ENCODE measurements at places on chromosomes 1 and 21.

- DNase-seq = no peak
Measured at GRCh38 chr1:53131590-53131938, 10.9 kb downstream of the SLC1A7 start.

DNA sequence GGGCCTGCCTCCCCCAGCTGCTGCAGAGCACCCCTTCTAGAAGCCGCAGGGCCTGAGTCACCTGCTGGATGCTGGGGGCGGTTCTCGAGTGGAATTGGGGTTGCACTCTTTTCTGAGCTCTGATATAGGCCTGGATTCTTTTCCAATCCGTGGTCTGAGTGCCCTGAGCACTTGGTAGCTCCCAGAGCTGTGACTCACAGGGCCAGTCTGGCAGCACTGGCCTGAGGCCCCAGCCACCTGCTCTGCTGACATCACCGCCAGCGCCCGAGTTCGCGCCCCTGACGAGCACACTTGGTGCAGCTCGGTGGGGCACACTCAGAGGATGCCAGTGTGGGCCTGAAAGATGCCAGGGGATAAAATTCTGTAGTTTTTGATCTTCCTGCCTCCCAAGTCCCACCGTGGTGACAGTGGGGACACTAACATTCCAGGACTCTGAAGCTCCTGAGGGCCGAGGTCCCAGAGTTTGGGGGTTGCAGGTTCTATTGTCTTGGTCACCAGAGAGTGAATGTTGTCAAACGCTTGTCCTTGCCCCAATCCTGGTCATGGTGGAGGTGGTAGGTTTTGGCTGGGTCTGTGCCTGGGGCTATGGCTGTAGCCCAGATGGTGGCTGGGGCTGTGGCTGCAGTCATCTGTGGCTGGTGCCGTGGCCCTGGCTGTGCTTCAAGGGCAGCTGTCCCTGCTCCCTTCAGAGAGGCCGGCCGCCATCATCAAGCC lies 74.6 kb downstream of the OBSCN start:
- no peak for DNase-seq

GRCh38 chr1:221715321-221716169 lies 26.3 kb downstream of the DUSP10 start:
- DNase-seq = no peak

DNA sequence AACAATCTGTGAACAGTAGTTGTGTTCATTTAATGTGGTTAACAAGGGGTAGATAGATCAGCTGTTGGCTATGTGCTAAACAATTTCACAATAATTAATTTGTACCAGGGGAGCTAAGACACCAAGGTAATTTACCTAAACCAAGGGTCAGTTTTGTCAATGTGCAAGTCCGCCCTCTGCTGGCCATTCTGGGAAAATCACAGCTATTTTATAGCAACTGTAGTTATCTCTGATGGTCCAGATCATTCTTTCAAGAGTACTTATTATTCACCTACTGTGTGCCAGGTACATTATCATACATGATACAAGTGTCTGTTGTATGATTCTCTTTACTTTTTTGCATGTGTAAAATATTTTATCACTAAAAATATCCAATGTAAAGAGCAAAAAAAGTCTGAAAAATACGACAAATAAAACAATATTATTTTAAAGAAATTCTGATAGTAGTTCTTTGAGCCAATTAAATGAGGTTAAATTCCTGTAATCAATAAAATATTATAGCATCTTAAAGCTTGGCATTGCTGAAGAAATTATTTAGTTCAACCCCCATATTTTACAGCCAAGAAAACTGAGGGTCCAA lies 312.3 kb upstream of the FAM78B start:
- DNase-seq = peak; percentile 23

DNA sequence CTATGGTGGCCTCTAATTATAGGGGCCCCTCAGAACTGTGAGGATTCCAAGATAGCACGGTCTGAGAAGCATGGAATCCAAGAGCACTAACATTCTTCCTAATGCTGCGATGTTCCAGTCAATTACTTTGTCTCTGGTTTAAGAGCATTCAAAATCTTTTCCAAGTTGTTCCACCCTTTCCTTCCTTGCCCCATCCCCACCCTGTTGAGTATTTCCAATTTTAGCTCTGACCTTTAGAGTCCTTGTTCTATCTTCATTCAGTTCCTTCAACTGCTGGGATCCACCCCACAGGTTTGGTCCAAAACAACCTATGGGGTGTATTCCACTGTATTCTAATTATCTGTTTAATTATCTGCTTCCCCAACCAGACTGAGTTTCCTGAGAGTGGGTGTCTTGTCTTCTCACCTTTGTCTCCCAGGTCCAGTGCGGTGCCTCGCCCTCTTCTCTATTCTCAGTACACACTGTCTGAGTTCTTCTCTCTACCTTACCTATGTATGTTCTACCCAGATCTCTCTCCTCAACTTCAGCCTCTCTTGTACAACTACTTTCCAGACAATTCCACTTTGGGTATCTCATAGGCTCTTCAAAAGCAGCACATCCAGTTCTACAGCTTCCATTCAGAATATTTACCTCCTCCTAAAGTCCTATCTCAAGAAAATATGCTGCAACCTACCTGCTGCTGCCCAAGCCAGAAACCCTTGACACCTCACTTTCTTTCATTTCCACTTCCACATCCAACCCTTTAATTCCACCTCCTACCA lies 25.0 kb upstream of the BCL9 start:
- DNase-seq = no peak

DNA sequence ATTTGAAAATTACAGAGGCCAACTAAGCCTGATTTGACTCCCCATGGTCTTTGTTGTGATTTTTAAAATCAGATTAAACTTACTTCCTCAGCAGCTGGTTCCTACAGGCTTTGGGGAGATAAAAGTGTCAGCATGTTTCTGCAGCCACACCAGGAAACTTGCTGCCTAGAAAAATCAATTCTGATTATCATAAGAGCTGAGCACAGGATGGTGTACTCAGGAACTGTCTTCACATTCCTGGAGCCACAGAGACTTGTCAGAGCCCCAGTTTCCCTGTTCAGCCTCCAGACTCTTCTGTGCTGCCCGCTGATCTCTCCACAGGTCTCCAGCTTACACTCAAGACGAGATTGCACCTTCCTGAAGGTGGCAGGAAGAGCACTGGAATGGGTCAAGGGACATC lies 23.9 kb downstream of the RAB3B start:
- no peak for DNase-seq

GRCh38 chr1:152924191-152924590 lies 15.8 kb downstream of the IVL start:
- DNase-seq = no peak

GRCh38 chr1:151455966-151456365 lies 3.3 kb downstream of the POGZ start:
- DNase-seq = no peak

DNA sequence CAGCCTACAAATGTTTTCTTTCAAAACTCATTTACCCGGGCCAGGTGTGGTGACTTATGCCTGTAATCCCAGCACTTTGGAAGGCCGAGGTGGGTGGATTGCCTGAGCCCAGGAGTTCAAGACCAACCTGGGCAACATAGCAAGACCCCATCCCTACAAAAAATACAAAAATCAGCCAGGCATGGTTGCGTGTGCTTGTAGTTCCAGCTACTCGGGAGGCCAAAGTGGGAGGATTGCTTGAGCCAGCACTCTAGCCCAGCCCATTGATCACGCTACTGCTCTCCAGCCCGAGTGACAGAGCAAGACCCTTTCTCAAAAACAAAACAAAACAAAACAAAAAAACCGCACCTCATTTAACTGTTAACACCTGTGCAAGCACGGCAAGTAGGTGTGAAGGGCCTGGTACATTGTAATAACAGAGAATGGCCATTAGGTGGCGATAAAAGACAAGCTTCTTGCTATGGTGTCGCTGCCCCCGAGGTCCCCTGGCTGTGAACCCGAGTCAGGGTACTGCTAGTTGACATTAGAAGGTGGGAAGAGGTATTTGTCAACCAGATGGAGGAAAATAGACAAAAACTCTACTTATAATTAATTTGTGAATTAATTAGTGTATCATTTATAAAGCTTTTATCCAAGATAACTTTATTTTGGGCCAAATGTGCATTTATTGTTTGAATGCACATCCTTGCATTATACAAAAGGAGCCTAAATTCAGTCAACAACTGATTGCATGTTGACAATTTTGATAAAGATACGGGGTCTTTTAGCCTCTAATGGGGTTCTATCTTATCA lies 66.5 kb downstream of the SH3BGR start:
- peak; percentile 11 for DNase-seq

- peak; percentile 34 for DNase-seq
Measured at GRCh38 chr1:44405031-44405797, at the start of gene RNF220. TSS of gene RNF220 (plus strand) at chr1:44405255.

GRCh38 chr1:59605761-59606160 lies 209.0 kb upstream of the HOOK1 start:
- no peak for DNase-seq

DNA sequence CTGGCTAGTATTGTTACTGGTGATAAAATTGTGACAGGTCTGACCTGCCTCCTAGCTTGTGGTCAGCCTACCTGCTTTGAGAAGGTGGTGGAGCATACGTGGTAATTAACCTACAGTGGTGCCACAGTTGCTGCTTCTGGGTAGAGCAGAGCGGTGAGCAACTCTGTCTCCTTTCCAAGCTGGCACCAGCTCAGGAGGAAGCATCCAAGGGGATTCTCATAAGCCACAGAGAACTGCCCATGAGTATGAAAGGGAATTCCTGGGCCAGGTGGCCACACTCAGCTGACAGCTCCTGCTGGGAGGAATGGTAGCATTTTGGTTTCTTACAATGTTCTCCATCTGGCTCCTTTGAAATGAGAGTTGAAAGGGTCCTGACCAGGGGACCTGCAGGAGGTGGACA lies 39.4 kb downstream of the ATP2B4 start:
- DNase-seq = no peak

GRCh38 chr1:107009281-107009680 lies 47.2 kb upstream of the PRMT6 start:
- no peak for DNase-seq

DNA sequence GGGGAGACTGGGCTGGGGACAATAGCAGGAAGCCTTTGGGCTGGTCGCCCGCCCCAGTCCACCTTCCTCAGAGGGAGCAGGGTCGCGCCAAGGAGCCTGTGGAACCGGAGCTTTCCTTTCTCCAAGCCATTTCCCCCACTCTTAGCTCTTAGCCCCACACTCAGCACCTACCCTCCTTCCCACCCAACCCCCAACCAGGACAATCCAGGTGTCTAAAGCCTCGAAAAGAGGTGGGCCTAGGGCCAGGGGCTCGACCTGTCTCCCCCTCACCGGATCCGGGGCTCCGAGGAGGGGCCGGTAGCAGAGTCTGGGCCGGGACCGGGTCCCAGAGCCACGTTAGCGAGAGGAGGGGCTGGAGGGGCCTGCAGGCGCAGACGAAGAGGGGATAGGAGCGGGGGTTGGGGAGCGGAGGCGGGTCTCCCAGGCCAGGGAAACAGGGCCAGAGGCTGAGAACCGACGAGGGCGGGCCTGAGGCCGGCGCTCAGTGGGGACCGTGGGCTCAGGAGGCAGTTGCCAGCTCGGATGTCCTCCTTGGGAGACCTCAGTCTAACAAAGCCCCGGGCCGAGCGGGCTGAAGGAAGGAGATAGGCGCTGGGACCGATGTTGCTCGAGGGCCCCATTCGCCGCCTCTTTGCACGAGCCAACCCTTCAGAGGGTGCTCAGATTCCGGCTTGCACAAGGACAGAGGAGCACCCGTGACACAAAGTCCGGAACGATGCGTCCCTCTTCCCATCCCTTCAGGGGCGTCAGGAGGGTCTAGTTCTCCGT lies 943 bp downstream of the SEMA6C start:
- DNase-seq = peak; percentile 10

DNA sequence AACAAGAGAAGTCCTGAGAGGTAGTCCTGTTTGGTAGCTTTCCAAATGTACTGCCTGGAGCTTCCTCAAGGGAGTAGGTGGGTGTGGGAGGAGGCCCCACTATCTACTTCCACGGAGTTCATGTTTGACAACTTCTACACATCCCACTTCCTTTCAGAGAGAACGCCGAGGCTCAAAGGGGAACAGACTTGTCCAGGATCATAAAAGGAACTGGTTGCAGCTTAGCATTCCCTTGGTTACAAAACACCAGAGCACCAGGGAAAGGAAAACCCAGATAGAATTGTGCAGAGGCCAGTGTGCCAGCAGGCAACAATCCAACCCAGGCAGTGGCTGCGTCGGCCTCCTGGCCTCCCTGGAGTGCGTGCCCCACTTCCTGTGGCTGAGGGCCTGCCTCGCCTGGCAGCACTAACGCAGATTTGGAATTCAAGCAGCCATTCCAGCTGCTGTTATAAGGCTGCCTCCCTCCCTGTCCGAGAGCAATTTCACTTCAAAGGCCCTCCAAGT lies 4.2 kb upstream of the RAP1GAP start:
- DNase-seq = no peak

GRCh38 chr1:221663321-221663720 lies 78.6 kb downstream of the DUSP10 start:
- DNase-seq = no peak

- peak; percentile 39 for DNase-seq
Measured at GRCh38 chr1:172338295-172338735, 82.2 kb upstream of the C1orf105 start.

GRCh38 chr1:155396874-155397476 lies 76.3 kb downstream of the RUSC1 start:
- no peak for DNase-seq

- peak; percentile 59 for DNase-seq
Measured at GRCh38 chr21:36429947-36430546, 44.9 kb downstream of the CHAF1B start.

DNA sequence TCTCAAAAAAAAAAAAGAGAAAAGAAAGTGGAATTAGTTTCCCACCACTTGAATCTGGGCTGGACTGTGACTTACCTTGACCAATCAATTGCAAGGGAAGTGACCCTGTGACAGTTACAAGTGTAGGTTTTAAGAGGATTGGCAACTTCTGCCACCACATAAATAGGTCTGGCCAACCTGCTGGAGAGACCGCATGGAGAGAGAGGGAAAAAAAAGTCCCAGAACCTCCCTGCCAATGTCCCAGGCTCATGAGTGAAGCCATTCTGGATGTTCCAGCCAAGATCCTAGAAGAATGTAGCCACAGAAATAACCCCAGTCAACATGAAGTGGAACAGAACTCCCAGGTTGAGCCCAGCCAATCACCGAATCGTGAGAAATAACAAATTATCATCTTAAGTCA lies 11.8 kb upstream of the ZMYM6 start:
- DNase-seq = no peak

GRCh38 chr1:22754106-22754768 lies 43.6 kb downstream of the EPHB2 start:
- DNase-seq = no peak

GRCh38 chr1:65840683-65841082 lies 48.0 kb downstream of the PDE4B start:
- DNase-seq = no peak

DNA sequence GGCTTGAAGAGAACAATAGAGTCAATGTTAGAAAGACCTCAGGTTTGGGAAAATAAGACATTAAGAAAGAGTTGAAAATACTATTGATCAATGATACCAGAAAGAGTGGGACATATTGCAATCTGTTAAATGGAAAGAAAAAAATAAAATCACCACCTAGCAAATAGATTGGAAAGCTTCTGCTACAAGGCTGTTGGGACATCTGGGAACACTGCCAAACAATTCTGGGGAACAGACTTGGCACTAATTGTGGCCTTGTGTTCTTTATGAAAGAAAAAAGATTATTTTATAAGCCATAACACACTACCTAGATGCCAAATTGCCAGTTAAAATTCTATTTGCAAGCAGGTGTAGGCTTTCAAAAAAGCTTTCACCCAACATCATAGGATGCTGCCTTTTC lies 137.8 kb downstream of the TSEN15 start:
- no peak for DNase-seq

- DNase-seq = no peak
Measured at GRCh38 chr1:51070640-51071039, 31.4 kb upstream of the C1orf185 start.

GRCh38 chr1:172939475-172939874 lies 111.3 kb downstream of the TNFSF18 start:
- DNase-seq = no peak

GRCh38 chr1:55692726-55693125 lies 477.6 kb upstream of the USP24 start:
- DNase-seq = no peak

Measured in stimulated activated naive CD4-positive, alpha-beta T cell treated with Interleukin-2 at 50 U/mL for 16 hours (primary cell).